ENCODE measurements at places on chromosomes 7 and 10. TPM values are rescaled to one million over a fixed set of nuclear protein-coding genes. Genes with fewer than 3 reads are reported as not detected.

Gene MYH16
- not detected for total RNA-seq

Gene PPP1R17
- total RNA-seq = 0.09 TPM

Gene PALD1
- total RNA-seq = 20.4 TPM

GRCh38 chr10:1476455-1476803 is 260.9 kb downstream of the ADARB2 start:
- DNase-seq = peak; percentile 53

- no peak for DNase-seq
These were observed 250.9 kb downstream of the TWIST1 start for GRCh38 chr7:18866359-18867036.

Data from neural progenitor cell (in vitro differentiated cells).